ENCODE measurements at places on chromosomes 3 and 15. TPM values are rescaled to one million over a fixed set of nuclear protein-coding genes. Genes with fewer than 3 reads are reported as not detected.
A peak's percentile ranks its signal among the peaks of the same experiment; 100 is the strongest.

The GASK1A gene
- total RNA-seq, result 1.1 TPM

The SH3BP5 gene
- 31.5 TPM for total RNA-seq

The TMEM207 gene
- not detected for total RNA-seq

The CHRM5 gene
- total RNA-seq, result not detected

The RGMA gene
- total RNA-seq, result 290 TPM

The ITGB5 gene
- total RNA-seq, result 35.2 TPM

The PRR20G gene
- not detected for total RNA-seq

The FAM107A gene
- total RNA-seq, result 28.5 TPM

The MAP4 gene
- 597 TPM for total RNA-seq

The RBP2 gene
- not detected for total RNA-seq

The OCA2 gene
- 0.41 TPM for total RNA-seq

The TRANK1 gene
- total RNA-seq, result 2.1 TPM

GRCh38 chr3:176510097-176510496 lies 687.2 kb downstream of the TBL1XR1 start:
- no peaks in the 10 kb centered on the region for H3K27me3 ChIP-seq
- no peaks in the 10 kb centered on the region for H3K4me1 ChIP-seq
- no peaks in the 10 kb centered on the region for H3K36me3 ChIP-seq

DNA sequence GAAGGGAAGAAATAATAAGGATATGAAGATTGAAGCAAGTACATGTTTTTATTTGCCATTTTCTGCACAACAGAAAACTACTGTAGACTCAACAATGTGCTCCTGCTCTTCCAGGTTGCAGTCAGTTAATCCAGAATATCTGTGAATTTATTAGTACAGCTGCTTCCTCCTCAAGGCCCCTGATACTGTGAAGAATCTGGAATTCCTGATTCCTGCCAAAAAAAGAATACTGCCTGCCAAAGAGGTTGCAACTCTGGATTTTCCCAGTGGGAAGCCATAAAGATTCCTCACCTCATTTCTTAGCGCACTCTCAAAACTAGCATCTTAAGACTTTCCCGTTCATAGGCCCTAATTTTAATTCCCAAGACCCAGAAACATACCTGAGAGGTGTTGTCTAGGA lies 33.6 kb upstream of the LRRC3B start:
- no peaks in the 10 kb centered on the region for H3K36me3 ChIP-seq
- no peak overlapping the region for H3K27ac ChIP-seq
- no peak overlapping the region for H3K4me3 ChIP-seq

GRCh38 chr3:15151166-15151565 lies 52.2 kb upstream of the RBSN start:
- H3K27ac ChIP-seq, result no peak overlapping the region
- H3K4me3 ChIP-seq, result no peak overlapping the region
- no peaks in the 10 kb centered on the region for H3K36me3 ChIP-seq
- DNase-seq, result no peak
- no peaks in the 10 kb centered on the region for H3K27me3 ChIP-seq

DNA sequence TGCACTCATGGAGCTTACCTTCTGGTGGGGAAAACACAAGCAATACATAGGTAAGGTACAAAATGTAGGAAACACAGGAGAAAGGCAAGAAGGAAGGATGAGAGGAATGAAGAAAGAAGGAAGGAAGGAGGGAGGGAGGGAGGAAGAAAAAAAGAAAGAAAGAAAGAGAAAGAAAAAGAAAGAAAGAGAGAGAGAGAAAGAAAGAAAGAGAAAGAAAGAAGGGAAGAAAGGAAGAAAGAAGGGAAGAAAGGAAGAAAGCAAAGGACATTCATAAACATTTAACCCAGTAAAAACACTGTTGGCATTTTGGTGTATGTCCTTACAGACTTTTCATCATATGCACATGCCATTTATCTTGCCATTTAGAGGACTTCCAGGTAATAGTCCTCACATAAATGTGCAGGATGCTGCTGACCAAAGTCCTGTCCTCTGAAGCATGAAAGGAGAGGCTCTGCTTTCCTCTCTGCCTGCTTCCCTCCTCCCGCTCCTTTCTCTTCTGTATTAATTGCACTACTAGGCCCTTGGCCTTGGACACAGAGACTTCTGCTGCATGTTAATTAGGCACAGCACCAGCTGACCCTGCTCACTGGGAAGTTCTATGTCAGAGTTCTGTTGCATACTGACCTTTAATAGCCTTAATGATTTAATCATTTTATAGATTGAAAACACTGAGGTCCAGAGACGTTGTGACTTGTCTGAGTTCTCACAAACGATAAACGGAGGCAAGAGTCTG lies 29.7 kb upstream of the NDUFB4 start:
- DNase-seq, result no peak
- H3K27ac ChIP-seq, result no peak overlapping the region
- H3K4me3 ChIP-seq, result no peak overlapping the region

DNA sequence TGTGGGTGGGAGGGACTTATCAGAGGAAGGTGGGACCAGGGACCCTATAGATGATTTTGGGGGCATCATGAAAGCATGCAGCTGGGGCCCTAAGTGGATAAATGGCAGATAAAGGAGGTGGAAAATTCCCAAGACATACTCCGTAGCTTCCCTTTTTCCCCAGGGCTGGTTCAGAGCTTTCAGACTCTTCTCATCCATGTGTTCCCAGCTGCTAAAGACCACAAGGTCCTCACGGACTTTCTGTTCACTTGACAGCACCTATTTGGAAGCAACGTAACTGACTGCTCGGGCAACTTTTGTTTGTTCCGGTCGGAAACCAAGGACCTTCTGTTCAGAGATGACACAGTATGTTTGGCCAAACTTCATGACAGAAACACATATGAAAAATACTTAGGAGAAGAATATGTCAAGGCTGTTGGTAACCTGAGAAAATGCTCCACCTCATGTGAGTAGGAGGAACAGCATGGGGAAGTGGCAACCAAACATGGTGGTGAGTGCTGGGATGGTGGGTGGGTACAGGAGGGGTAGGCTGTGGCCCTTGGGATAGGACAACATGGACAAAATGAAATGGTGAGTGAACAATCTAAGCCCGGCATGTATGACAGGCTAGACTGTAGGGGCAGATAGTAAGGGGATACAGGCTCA lies 28.7 kb upstream of the SRPRB start:
- H3K4me3 ChIP-seq, result no peak overlapping the region
- H3K27me3 ChIP-seq, result no peaks in the 10 kb centered on the region
- DNase-seq, result no peak
- no peaks in the 10 kb centered on the region for H3K4me1 ChIP-seq
- H3K36me3 ChIP-seq, result no peaks in the 10 kb centered on the region
- H3K27ac ChIP-seq, result no peak overlapping the region

GRCh38 chr15:57634290-57634689 lies 42.6 kb downstream of the MYZAP start:
- peaks cover 22% of the 10 kb centered on the region for H3K4me1 ChIP-seq
- H3K27ac ChIP-seq, result peak overlapping the region; percentile 81
- no peak overlapping the region for H3K4me3 ChIP-seq
- no peaks in the 10 kb centered on the region for H3K27me3 ChIP-seq
- no peaks in the 10 kb centered on the region for H3K36me3 ChIP-seq
- DNase-seq, result peak; percentile 82

- no peak for DNase-seq
- H3K4me3 ChIP-seq, result peak overlapping the region; percentile 56
Measured at GRCh38 chr3:15794842-15795650, 2.7 kb downstream of the ANKRD28 start.

- no peaks in the 10 kb centered on the region for H3K36me3 ChIP-seq
- no peak for DNase-seq
- no peak overlapping the region for H3K4me3 ChIP-seq
Measured at GRCh38 chr3:171790574-171790897, 19.7 kb downstream of the PLD1 start.

- no peaks in the 10 kb centered on the region for H3K27me3 ChIP-seq
- DNase-seq, result no peak
- H3K4me3 ChIP-seq, result no peak overlapping the region
- peaks cover 15% of the 10 kb centered on the region for H3K4me1 ChIP-seq
Measured at GRCh38 chr3:28912120-28912885, 368.6 kb upstream of the RBMS3 start.

GRCh38 chr3:119657887-119658702 lies 2.3 kb downstream of the POPDC2 start:
- H3K27me3 ChIP-seq, result no peaks in the 10 kb centered on the region
- peak overlapping the region; percentile 54 for H3K4me3 ChIP-seq
- H3K36me3 ChIP-seq, result no peaks in the 10 kb centered on the region
- H3K27ac ChIP-seq, result peak overlapping the region; percentile 94
- peaks cover 56% of the 10 kb centered on the region for H3K4me1 ChIP-seq

DNA sequence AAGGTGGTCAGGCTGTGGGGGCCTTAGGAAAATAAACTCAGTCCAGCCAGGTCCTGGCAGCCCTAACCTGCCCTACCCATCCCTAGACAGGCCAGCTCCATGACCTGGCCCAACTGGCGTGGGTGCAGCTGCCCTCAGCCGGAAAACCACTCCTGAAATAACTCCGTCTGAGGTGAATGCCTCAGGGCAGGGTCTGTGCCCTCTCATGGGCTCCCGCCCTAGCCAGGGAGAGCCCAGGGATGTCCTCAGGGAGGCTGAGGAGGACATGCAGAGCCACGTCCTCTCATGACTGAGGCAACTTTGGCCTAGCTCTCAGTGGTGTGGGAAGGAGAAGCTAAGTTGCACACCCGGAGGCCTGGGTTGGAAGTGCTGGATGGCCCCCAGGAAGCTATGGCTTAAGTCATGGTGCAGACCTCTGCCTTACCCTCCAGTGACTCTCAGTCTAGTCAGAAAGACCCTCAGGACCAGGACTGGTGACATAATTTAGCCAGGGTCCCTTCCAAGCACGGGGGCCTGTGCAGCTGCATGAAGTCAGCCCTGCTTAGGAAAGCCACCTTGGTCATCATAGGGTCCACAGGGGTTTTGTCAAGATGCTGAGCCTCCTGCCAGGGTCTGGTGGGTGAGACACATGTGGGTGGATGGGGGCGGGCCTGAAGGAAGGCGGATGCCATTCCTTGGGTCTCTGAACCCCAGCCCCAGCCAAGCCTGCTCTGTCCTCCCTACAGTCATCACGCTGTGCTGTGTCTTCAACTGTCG lies 7.4 kb downstream of the TMIE start:
- H3K27me3 ChIP-seq, result no peaks in the 10 kb centered on the region
- peaks cover 10% of the 10 kb centered on the region for H3K4me1 ChIP-seq
- DNase-seq, result peak; percentile 10
- H3K27ac ChIP-seq, result no peak overlapping the region
- no peak overlapping the region for H3K4me3 ChIP-seq

GRCh38 chr3:37319784-37320183 lies 145.4 kb upstream of the LRRFIP2 start:
- peaks cover 66% of the 10 kb centered on the region for H3K36me3 ChIP-seq
- H3K4me3 ChIP-seq, result no peak overlapping the region
- no peak overlapping the region for H3K27ac ChIP-seq
- DNase-seq, result no peak
- peaks cover 2% of the 10 kb centered on the region for H3K4me1 ChIP-seq

DNA sequence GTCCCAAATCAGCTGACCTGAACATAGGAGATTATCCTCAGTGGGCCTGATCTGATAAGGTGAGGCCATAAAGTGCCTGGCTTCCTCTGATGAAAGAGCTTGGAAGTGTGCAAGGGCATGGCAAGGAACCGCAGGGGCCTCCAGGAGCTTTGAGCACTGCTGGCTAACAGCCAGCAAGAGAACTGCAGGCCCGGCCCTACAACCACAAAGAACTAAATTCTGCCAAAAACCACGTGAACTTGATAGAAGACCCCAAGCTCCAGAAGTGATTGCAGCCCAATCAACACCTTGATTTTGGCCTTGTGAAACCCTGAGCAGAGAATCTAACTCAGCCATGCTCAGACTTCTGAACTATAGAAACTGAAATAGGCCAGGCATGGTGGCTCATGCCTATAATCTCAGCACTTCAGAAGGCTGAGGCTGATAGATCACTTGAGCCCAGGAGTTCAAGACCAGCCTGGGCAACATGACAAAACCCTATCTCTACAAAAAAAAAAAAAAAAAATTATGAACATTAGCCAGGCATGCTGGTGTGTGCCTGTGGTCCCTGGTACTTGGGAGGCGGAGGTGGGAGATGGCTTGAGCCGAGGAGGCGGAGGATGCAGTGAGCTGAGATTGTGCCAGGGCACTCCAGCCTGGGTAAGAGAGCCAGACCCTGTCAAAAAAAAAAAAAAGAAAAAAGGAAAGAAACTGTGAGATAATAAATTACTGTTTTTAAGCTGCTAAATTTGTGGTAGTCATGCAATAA lies 7.7 kb upstream of the DIS3L start:
- no peaks in the 10 kb centered on the region for H3K36me3 ChIP-seq
- H3K27ac ChIP-seq, result no peak overlapping the region
- no peak for DNase-seq
- H3K27me3 ChIP-seq, result no peaks in the 10 kb centered on the region

- H3K4me3 ChIP-seq, result no peak overlapping the region
- no peak for DNase-seq
- H3K36me3 ChIP-seq, result no peaks in the 10 kb centered on the region
- no peaks in the 10 kb centered on the region for H3K27me3 ChIP-seq
Measured at GRCh38 chr3:59290358-59290757, 240.5 kb upstream of the CFAP20DC start.

DNA sequence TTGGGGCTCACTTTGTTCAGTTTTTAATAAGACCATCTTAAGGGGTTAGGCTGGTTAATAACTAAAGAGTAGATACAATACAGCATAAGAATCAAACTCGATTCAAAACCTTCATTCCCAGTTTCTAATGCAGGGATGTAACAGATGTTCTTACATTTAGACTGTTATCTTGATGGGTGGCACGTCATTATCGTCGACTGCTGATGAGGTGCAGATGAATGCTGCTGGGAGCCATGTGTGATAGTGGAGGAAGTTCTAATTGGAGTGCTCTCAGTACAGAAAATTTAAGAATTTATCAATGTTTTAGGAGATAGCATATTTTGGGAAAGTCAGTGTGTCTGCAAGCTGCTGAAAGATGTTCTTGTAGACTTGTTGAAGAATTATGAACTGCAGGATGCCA lies 331.5 kb downstream of the PTPRG start:
- H3K4me3 ChIP-seq, result no peak overlapping the region
- H3K27me3 ChIP-seq, result no peaks in the 10 kb centered on the region
- H3K27ac ChIP-seq, result no peak overlapping the region
- H3K4me1 ChIP-seq, result peaks cover 17% of the 10 kb centered on the region
- H3K36me3 ChIP-seq, result no peaks in the 10 kb centered on the region

DNA sequence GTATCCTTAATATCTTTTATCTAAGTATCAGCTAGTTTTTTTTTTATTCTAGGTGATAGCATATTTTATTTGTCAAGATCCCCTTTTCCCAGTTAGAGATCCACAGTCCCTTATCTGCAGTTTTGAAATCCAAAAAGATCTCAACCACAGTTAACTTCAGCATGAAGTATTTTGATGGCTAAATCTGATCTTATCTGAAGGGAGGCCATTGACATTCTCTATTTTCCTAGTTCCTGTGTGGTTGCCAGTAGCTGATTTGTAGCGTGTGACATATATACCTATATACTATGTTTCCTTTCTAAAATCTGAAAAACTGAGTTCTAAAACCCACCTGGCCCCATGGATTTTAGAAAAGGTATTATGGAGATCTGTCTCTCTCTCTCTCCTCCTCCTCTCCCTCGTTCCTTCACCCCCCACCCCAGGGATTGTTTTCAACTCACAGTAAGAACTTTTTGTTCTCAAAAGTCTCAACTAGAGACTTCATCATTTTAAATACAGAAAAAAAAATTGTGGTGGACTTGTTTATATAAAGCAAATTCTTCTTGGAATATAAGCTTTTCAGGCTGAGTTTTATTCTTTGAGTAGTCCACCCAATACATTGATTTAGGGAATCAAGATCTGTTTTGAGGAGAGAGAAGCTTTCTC lies 12.3 kb downstream of the TCF12 start:
- no peak for DNase-seq
- H3K4me1 ChIP-seq, result peaks cover 83% of the 10 kb centered on the region
- no peak overlapping the region for H3K4me3 ChIP-seq
- no peak overlapping the region for H3K27ac ChIP-seq

Data from gastrocnemius medialis (tissue), 4 donors.